ENCODE measurements at places on chromosomes 2 and 18.

GRCh38 chr2:167420211-167420610 is 531.9 kb downstream of the XIRP2 start:
- no peak for DNase-seq

DNA sequence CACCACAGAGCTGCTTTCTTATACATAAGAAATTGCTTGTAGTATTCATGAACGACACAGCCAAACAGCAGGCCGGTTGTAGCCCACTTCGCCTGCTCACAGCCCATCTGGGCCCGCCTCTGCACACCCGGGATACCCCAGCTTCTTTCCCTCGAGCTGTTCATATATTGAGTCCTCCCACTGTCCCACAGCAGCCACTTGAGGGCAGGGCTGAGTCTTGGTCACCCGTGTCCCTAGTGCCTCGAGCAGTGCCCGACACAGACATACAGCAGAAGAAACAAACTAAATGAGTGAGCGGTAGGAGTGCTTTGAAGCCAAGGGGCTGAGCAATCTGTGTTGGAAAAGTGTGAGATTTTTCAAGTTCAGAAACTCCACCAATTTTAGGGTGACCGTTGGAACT is 251.4 kb downstream of the KLHL29 start:
- no peak for DNase-seq

GRCh38 chr18:43559507-43559906 is 282.2 kb upstream of the SYT4 start:
- DNase-seq = no peak

GRCh38 chr2:40480596-40480995 is 28.7 kb upstream of the SLC8A1 start:
- no peak for DNase-seq

GRCh38 chr18:31740180-31740579 is 20.5 kb downstream of the SLC25A52 start:
- DNase-seq = no peak

DNA sequence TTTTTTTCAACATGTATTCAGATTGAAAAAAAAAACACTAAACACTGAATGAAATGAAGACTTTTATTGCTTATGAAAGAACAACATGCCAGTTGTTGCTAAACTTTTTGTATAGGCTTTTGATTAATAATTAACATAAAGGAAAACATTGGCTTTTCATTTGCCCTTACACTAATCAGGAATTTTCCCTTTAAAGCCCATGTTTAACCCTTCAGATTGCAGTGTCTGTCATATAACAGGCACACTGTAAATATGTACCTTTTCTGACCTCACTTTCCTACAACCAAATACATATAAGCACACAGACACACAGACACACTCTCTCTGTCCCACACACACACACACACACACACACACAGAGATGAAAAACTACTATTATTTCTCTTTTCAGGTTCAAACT is 84.4 kb downstream of the MAP2 start:
- DNase-seq = no peak

DNA sequence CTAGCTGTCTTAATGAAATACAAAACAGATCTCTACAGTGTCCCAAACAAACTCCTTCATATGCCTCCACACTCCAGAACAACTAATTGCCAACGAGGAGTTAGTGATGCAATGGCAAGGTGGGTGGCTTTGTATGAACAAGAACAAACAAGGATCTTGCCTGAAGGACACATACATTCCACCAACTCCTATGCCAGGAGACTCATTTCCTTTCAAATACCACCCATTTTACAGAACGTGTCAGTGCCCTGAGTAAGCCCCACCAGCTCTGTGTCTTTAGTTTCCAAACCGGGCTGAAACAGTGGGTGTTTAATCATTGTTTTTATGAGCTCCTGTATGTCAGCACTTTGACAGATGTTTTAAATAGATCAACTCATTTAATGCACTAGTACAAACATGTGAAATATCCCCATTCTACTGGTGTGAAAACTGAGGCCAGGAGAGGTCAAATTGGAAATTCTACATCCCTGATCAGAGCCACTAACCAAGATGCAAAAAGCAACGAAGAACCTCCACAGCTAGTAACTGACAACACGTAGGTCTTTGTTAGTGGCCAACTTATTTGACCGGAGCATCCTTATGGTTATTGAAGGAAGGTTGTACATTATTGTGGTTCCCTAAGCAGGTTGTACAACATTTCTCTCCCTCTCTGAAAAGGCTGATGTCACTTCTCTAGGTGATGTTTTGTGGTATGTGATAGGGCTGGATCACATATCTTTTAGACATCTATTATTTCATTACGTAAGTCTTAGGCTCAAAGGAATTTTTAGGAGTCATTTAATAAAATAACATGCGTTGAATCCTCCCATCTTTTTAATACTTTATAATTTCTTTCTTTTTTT is 534.9 kb upstream of the TNP1 start:
- no peak for DNase-seq

GRCh38 chr2:7356909-7357584 is 439.8 kb downstream of the RNF144A start:
- DNase-seq = no peak

GRCh38 chr18:26438980-26439379 is 109.4 kb downstream of the KCTD1 start:
- no peak for DNase-seq

DNA sequence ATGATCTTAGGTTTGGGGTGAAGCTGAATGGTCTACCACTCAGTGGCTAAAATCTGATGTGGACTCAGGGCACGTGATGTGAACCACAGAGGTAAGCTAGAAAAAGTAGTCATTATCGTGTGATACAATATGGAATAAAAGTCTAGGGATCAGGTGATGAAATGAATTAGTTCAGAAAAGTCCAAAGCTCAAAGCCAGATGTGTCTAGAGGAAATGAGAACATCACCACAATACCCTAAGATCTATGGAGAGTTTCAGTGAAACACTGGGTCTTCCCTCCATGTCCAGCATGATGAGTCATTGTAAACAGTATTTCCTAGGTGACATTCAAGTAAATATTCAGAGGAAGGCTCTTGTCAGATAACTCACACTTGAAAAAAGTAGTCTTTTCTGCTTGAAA is 1257.4 kb upstream of the ZEB2 start:
- no peak for DNase-seq

GRCh38 chr2:219131327-219131726 is 29.3 kb downstream of the NHEJ1 start:
- no peak for DNase-seq

- DNase-seq = no peak
These were observed 126.3 kb downstream of the TPGS2 start for GRCh38 chr18:36702401-36703013.

GRCh38 chr18:48227206-48227605 is 182.0 kb downstream of the ZBTB7C start:
- DNase-seq = no peak

- DNase-seq = no peak
These were observed 10.5 kb upstream of the FAM171B start for GRCh38 chr2:186683341-186683740.

GRCh38 chr2:3761272-3761671 is 57.9 kb downstream of the DCDC2C start:
- no peak for DNase-seq

DNA sequence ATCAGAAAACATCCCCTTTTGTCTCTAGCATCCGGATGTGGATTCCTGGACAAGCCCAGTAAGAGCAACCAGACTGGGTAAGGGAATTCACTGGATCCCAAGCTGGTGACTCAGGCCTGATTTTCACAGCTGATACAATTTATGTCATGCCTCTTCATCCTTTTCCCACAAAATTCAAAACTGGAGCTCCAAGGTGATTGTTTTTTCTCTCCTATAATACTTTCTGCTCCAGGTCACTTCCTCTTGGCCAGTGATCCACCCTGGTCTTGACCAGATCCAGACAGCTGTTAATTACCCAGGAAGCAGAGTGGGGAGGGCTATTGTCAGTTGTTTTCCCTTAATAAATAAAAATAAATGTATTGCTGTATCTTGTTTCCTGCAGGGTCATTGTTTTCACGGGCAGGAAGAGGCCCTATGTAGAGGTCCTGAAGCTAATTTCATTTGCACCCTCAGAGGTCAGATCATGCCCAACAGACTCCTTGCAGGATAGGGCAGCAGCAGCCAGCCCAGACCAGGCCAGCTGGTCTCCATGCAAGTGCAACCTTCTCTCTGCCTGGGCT is 57.6 kb downstream of the EVA1A start:
- DNase-seq = no peak

DNA sequence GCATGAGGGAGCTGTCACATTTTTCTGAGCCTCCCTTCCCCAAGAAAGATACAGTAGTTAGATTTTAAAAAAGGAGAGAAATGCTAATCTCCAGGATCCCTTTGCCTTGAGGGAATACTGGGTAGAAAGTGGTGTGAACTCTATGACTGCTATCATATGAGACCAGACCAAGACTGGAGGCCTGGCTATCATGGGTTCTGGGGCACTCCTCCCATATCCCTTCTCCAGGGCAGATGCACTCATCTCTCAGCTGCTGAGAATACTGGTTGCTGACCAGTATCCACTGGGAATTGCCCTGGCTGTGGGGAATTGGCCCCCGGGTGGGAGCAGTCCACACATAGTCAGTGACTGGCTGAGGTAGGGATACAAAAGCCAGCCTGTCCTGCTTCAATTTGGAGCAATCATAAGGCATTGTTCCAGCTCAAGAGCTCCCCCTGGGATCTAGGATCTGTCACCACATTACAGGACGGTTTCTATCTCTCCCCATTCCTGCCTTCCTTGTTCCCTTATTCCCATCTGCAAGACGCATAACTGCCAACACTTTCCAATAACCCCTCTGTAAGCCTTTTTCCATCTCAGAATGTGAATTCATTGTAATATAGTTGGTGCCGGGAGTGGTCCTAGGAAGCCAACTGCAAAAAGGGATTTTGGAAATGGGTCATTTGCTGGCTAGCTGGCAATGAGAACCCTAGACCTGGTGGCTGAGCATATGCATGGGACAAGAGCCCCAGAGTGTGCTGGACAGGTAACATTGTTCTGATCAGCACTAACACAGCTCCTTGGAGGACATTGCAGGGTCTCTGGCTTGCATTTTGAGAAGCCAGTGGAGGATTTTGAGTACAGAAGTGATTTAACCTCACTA is 35.4 kb upstream of the REEP1 start:
- DNase-seq = no peak

DNA sequence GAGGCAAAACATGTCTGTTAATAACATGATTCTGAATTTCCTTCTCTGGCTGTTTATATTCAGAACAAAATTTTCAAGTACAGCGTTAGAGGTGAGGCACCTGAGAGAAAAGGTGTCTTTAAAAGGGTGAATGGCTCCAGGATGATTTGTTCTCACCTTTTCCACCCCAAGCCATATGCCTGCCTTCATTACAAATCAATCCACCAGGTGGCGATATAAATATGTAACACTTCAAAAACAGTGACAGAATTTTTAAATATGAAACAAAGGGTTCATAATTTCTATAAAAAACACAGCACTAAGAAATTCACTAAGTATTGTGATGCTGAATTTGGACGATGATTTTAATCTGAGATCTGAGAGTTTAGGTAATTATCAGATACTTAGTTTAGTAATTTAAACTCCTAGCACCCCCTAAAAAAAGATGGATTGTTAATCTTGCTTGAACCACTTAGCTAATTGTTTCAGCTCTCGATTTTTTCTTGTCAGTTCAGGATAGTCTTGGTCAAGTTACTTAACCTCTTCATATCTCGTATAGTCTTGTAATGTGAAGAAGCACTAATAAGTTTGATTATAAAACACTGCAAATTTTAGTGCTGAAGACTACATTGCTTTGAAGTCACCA is 528.8 kb downstream of the CPS1 start:
- DNase-seq = no peak

DNA sequence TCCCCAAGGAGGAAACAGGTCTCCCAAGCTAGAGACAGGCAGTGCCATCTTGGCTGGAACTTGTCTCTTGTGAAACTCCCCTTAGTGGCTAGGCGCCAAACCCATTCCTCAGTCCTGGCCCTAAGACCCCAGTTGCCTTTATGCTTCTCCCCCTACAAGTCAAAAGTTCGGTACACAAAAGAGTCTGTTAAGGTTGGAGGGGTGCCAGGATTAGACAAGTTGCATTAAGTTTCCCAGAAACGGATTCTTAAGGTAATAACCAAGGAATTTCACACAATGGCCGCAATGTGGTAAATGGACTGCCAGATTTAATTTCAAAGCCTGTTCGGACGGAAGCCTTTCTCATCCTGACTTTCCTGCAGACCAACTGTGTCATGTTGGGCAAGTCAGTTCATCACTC is 80.7 kb downstream of the CCBE1 start:
- no peak for DNase-seq

- DNase-seq = no peak
These were observed 141.9 kb downstream of the RHBDD1 start for GRCh38 chr2:226977775-226978190.

DNA sequence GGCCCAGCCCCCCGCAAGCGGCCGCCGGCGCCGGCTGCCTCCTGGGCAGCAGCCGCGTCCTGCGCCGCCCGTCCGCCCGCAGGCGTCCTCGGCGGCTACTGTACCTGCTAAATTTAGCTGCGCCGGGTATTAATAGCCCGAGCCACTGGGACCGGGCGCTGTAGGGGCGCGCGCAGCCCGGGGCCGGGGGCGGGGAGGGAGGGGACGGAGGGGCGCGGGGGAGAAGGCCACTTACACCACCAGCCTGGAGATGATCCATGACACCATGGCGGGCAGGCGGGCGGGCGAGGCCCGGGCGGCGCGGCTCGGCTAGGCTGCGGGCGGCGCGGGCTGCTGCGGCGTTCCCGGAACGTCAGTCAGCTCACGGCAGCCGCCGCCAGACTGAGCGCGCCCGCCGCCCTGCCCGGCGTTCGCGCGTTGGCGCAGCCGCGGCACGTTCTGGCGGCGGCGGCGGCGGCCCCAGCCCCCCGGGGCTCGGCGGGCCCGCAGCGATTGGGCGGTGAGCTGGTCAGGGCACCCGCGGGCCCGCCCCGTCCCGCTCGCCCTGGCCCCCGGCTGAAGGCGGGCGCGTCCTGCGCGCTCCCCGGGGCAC is at the start of gene REEP1:
REEP1 (minus strand) TSS at position 383 of the 592 bp plus-strand sequence; CDS start at position 267, 116 bp downstream.
- DNase-seq = no peak

- no peak for DNase-seq
These were observed 170.6 kb downstream of the SLC8A1 start for GRCh38 chr2:40281021-40281940.

DNA sequence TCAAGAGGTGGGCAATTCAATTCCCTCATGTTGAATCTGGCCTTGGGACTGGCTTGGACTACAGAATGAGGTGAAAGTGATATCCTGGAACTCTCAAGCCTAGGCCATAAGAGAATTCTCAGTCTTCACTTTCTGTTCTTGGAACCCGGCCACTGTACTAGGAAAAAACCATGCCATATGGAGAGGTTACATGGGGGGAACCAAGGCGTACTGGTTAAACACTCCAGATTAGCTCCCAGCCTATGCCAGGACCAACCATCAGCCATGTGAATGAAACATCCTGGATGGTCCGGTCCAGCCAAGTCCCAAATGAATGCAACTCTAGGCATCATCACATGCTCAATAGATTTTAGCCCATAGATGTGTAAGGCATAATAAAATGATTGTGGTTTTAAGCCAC is 56.4 kb downstream of the ZNF385B start:
- DNase-seq = no peak

- DNase-seq = no peak
These were observed 196.9 kb downstream of the TNS1 start for GRCh38 chr2:217805668-217806481.

GRCh38 chr2:54831480-54831879 is 108.0 kb downstream of the EML6 start:
- no peak for DNase-seq

- no peak for DNase-seq
These were observed 79.0 kb downstream of the GCA start for GRCh38 chr2:162422894-162423293.

- no peak for DNase-seq
These were observed 25.2 kb downstream of the OSBPL1A start for GRCh38 chr18:24372279-24372872.

GRCh38 chr18:54119524-54120019 is 104.9 kb downstream of the MBD2 start:
- DNase-seq = no peak

- no peak for DNase-seq
These were observed 41.1 kb downstream of the ZNF516 start for GRCh38 chr18:76453932-76454331.
